ENCODE measurements at places on chromosomes 12 and 14.

DNA sequence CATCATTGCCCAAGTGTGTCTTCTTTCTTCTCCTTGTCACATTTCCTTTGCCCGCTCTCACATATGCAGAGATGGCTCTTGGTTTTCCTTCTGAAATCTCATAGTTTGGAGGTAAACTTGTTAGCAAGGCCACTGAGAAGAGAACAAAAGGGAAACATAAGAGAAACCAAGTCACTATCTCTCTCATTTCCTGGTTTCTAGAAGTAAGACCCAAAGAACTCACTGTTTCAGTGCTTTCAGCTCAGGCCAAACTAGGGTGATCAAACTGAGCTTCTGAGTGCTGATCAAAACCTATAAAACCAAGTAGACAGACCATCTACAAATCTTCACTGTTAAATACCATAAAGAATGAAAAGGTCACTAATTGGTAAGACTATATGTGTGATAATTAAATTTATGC lies 275.4 kb upstream of the BTG1 start:
- DNase-seq, result no peak

GRCh38 chr14:69615496-69616407 lies 4.4 kb downstream of the SUSD6 start:
- DNase-seq, result peak; percentile 52

GRCh38 chr12:75825686-75826085 lies 205.9 kb downstream of the PHLDA1 start:
- no peak for DNase-seq

GRCh38 chr12:33759279-33759678 lies 263.0 kb upstream of the ALG10 start:
- DNase-seq, result no peak

DNA sequence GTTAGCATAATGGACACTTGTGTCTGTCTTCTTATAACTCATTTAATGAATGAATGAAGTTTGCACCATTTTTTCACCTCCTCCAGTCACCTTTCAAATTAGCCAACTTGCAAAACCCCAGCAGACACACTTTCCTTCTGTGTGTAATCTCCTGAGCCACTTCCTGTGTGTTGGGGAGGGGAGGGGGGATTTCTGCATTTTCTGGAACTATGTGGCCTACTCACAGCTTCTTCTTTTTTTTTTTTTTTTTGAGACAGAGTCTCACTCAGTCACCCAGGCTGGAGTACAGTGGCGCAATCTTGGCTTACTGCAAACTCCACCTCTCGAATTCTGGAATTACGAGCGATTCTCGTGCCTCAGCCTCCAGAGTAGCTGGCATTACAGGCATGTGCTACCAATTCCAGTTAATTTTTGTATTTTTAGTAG lies 4.1 kb upstream of the SERPINA1 start:
- DNase-seq, result no peak

GRCh38 chr14:58107947-58108552 lies 44.0 kb downstream of the ARMH4 start:
- DNase-seq, result peak; percentile 30

- DNase-seq, result no peak
These were observed 1207.3 kb downstream of the SLC16A7 start for GRCh38 chr12:60803147-60803546.

- DNase-seq, result no peak
These were observed at the start of gene CCDC60 for GRCh38 chr12:119334430-119335170. TSS of gene CCDC60 (plus strand) at chr12:119334729. CDS start at chr12:119335177, 448 bp downstream.

DNA sequence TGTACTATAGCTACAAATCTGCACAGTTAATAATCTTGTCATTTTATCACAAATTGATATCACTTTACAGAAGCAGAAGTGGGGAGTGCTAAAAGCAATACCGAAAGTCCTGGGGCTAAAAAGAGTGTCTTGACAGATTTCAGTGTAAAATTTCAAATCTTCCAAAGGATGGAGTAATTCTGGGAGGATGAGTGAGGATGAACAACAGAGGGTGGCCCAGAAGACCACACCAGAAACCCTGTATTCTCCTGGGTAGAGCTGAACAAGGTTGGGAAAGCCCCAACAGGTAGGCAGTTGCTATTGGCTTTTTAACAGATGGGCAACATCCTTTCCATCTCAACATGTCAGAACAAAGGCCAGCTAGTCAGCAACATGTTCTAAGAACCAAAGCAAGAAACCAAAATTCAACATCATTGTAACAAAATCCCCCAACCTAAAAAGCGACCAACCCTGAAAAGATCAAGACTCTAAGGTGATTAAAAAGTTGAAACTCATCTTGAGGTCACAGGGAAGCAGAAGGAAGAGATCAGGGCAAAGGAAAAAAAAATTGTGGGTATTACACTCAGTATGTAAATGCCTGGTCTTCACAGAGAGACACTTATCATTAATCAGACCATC lies 38.8 kb downstream of the CBX5 start:
- DNase-seq, result no peak

DNA sequence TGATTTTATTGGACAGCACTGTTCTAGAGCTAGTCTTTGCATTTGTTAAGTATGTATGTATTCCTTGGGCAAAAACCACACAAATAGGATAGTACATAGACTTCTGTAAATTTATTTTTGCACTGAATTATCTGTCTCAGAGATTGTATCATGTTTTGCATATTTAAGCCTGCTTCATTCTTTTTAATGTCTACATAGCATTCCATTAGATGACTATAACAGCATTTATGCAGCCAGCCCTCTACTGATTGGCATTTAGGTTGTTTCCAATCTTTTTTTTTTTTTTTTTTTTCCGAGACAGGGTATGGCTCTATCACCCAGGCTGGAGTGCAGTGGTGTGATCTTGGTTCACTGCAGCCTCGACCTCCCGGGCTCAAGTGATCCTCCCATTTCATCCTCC lies 34.5 kb downstream of the SYNDIG1L start:
- DNase-seq, result no peak

DNA sequence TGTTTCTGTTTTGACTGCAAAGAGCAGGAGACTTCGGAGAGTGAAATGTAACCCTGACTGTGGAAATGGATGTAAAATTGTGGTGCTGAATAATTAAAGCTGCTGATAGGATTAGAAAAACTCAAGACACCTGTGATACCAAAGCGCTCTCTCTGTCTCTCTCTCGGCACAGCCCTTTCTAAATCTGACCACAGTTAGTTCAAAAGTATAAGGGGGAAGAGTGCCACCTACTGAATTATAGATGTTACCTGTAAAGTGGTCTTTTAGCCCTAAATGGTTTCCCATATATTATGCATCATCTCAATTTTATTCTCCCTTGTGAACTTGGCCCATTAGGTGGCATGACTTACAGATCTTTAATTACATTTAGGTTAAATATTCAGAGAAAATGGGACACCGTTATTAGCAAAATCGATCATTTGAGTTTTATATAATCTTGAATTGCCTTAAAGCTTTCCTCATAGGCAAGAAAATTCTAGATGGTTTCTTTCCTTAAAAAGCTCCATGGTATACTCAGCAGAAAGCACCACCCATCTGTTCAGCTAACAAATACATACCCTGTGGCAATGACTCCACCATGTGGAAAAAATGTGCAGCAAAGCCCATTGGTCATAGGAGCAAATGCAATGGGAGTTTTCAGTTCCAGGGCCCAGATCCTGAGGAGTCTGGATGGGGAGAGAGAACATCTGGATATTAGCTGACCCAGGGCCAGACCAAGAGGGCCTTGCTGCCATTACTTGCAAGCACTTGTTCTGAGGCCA lies 18.1 kb downstream of the RFC5 start:
- peak; percentile 52 for DNase-seq
